Activated naive CD4-positive, alpha-beta T cell (primary cell): ENCODE measurements at places on chromosomes 3 and 15.

GRCh38 chr3:56459719-56460118 is 8.5 kb downstream of the ERC2 start:
- DNase-seq, result no peak

DNA sequence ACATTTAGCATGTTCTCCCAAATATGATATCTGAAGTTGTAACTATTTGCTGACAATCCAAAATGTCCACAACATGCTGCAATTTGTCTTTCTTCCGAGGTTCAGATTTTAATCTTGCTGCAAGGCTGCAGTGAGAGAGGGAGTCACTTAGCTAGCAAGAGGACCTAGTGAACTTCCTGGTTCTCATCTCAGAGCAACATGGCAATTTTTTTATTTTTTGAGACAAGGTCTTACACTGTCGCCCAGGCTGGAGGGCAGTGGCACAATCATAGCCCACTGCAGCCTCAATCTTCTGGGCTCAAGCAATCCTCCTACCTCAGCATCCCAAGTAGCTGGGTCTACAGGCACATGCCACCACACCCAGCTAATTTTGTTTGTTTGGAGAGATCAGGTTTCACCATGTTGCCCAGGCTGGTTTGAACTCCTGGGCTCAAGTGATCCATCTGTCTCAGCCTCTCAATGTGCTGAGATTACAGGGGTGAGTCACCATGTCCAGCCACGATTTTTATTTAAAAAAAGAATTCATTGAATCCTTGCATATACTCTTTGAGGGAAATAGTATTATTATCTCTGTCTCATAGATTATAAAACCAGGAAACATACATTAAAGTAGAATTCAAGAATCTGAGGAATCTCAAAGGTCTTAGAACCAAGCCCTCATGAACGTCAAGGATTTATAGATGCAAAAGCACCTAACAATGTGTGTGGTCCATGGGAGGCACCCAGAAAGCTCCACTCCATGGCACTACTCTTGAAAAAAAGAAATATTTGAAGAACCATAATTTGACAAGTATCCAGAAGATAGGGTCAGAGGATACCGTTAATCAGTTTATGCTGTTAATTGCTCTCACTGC is 9.1 kb downstream of the HDC start:
- no peak for DNase-seq

DNA sequence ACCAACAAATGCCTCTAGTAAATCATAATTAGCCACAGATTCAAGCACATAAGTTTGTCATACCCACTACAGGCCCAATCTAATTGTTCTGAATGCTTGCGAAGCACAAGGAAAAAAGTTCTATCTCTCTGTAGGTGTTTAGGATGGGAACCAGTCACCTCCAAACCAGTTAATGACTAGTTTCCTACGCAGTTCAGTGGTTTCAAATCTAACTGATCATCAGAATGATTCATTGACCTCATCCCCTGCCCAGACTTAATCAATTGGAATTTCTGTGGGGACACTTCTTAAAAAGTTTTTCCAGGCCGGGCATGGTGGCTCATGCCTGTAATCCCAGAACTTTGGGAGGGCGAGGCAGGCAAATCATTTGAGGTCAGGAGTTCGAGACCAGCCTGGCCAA is 24.3 kb upstream of the MASP1 start:
- DNase-seq, result no peak

GRCh38 chr3:182393830-182394367 is 399.4 kb upstream of the ATP11B start:
- no peak for DNase-seq

DNA sequence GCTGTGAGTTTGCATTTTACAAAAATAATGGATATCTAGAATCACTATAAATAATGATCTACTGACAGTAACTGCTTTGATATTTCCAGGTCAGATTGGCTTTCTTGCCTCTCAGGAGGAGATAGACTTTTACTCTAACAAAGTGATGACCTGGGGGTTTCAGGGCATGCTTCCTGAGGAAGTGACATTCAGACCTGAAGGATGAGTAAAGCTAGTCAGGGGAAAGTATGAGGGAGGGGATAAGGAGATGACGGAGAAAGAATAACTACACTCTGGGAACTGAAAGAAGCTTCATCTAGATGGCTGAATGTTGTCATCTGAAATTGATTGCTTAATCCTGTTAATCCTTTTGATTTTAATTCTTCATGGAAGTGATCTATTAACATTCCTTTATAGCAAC is 32.2 kb downstream of the ARMC8 start:
- DNase-seq, result no peak

DNA sequence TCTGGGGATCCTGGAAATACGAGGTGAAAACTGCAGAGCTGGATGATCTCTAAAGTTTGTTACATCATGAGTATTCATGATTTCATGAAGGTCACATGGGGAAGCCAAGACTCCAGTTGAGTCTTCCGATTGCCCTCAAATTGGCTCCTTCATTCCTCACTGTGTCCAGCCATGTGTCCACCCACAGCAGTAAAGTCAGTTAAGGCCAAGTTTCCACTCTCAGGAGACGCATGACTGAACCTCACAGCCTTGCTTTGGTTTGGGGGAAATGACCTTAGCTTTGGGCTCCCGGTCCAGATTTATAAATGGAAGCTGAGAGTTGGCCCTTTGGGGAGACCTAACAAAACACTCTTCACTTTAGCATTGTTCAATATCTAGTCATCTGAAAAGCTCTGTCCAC is 289.7 kb upstream of the MCTP2 start:
- DNase-seq, result no peak

DNA sequence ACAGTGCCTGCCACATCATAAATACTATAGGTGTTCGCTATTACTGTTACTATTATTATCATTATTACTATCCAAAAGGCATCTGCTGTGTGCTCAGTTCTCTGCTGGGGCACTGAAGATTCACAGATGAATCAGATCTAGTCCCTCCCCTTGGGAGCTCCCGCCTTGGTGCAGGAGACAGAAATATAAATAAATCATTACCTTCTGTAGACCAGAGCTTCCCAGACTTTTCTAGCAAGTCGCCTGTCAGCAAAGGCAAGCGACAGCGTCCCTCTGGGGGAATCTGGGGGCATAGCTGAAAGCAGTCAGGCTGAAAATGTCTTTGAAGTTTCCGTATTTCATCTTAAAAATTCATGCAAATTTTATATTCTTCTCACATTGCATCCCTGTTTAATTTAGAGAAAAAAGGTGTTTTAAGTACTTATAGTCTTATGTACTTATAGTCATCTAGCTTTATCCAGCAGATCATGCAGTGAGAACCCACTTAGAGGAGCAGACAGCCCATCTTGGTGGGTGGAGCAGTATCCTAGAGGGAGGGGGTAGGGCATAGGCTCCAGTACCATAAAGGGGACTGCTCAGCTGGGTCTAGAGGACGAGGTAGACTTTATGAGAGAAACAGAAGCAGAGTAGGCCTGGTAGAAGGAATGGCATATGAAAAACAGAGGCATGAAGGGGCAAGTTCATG is 10.4 kb upstream of the BRPF1 start:
- no peak for DNase-seq

DNA sequence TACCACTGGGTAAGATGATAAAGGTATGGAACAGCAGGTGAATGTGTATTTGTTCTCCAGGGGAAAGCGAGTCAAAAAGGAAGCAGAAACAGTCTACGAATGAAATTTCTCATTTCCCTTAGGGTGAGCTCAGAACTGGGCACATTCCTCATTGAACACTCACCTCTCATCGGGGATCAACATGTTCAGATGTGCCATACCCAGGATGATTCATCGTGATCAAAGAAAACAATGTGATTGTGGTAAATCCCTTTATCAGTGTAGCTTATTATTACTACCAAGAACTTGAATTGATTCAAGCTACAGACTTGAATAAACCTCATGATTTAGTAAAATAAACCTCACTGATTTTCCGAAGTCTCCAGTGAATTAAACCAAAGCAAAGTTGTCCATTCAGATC is 72.1 kb downstream of the GJD2 start:
- no peak for DNase-seq

GRCh38 chr15:48565560-48566482 is 79.7 kb downstream of the FBN1 start:
- DNase-seq, result no peak

DNA sequence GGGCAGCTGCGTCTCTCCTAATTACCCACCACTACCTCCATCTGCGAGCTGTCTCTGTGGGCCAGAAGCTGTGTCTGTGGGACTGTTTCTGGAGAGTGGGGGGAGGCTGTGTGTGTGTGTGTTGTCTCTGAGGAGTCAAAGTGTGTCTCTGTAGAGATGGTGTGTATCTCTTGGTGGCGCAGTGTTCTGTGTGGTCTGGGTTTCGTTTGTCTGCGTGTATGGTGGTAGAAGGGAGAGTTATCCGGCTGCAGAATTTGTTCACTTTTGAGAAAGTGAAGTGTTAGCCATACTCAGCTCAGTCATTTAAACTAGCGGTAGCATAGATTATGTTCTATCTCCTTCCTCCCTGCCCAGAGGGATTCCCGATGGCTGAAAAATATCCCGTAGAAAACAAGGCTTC is 2.2 kb downstream of the MYRIP start:
- no peak for DNase-seq

- no peak for DNase-seq
Observed at GRCh38 chr3:192916371-192917027, 1.2 kb downstream of the MB21D2 start.

- no peak for DNase-seq
Observed at GRCh38 chr3:150945226-150946032, 27.1 kb downstream of the CLRN1 start.

- DNase-seq, result no peak
Observed at GRCh38 chr15:71278989-71279756, 163.9 kb downstream of the THSD4 start.

DNA sequence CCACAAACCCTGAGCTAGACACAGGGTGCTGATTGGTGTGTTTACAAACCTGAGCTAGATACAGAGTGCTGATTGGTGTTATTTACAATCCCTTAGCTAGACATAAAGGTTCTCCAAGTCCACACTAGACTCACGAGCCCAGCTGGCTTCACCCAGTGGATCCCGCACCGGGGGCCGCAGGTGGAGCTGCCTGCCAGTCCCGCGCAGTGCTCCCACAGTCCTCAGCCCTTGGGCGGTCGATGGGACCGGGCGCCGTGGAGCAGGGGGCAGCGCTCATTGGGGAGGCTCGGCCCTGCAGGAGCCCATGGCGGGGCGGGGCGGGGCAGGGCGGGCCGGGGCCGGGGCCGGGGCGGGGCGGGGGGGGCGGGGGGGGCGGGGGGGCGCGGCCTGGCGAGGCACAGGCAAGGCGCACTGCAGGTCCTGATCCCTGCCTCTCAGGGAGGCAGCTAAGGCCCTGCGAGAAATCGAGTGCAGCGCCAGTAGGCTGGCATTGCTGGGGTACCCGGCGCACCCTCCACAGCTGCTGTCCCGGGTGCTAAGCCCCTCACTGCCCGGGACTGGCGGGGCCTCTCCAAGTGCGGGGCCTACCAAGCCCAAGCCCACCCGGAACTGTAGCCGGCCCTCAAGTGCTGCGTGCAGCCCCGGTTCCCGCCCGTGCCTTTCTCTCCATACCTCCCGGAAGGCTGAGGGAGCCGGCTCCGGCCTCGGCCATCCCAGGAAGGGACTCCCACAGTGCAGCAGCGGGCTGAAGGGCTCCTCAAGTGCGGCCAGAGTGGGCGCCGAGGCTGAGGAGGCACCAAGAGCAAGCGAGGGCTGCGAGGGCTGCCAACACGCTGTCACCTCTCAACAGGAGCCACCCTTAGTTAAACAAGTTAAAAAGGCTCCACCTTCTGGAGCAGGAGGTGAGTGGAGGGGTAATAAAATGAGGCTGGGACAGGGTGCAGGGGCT is 9.8 kb upstream of the TMEM40 start:
- no peak for DNase-seq

DNA sequence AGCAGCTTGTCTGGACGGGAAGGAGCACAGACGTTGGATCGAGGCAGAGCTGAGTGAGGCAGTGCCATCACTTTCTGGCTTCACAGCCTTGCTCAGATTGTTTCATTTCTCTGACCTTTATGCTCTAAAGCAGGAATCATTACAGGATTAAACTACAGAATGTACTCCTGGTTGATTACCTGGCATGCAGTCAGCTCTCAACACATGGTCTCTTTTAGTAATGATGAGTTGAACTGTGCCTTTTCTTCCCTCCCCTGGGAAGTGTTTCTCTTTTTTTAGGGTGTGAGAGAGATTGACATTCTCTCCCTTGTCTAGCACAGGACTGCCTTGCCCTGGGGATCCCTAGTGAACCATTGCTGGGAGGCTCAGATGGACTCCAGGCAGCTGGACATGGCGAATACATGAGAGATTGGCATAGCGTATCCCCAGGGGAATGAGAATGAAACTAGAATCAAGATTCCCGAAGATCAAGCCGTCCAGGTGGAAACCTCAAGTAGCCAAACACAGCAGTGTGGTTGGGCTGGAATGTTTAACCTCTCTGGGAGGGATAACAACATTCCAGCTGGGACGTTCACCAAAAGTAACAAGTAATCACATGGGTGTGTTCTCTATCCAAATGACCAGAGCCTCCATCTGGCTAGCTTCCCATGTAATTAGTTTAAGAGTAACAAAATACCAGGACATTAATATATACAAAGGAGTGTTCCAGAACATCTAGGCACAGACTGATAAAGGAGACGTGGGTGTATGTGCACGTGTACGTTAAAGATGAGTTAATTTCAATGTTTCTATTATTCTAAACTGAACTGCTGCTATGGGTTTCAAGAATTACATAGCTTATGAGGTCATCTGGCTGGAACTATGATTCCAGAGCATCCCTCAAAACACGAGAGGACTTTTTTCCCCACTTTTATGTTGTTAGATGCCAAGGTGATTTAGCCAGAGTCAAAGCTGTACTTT is 118.6 kb upstream of the NR2E3 start:
- DNase-seq, result no peak

DNA sequence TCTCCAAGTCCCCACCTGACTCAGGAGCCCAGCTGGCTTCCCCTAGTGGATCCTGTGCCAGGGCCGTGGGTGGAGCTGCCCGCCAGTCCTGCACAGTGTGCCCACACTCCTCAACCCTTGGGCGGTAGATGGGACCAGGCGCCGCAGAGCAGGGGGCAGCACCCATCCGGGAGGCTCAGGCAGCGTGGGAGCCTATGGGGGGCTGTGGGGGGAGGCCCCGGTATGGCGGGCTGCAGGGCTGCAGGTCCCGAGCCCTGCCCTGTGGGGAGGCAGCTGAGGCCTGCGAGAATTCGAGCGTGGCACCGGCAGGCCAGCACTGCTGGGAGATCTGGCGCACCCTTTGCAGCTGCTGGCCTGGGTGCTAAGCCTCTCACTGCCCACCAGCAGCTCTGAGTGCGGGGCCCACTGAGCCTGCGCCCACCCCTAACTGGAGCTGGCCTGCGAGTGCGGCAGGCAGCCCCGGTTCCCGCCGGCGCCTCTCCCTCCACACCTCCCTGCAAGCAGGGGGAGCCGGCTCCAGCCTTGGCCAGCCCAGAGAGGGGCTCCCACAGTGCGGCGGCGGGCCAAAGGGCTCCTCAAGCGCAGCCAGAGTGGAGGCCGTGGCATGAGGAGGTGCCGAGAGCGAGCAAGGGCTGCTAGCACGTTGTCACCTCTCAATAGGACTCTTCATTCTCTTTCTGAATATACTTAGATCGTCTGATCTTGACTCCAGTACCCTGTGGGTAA is 64.0 kb downstream of the TMEM212 start:
- DNase-seq, result no peak

- no peak for DNase-seq
Observed at GRCh38 chr15:87348746-87349145, 907.8 kb downstream of the NTRK3 start.
